Stimulated activated CD8-positive, alpha-beta memory T cell treated with anti-CD3 and anti-CD28 coated beads, Interleukin-4, amount 100 ng/mL, for 1 hour (primary cell): ENCODE measurements at places on chromosomes 11 and 22.

DNA sequence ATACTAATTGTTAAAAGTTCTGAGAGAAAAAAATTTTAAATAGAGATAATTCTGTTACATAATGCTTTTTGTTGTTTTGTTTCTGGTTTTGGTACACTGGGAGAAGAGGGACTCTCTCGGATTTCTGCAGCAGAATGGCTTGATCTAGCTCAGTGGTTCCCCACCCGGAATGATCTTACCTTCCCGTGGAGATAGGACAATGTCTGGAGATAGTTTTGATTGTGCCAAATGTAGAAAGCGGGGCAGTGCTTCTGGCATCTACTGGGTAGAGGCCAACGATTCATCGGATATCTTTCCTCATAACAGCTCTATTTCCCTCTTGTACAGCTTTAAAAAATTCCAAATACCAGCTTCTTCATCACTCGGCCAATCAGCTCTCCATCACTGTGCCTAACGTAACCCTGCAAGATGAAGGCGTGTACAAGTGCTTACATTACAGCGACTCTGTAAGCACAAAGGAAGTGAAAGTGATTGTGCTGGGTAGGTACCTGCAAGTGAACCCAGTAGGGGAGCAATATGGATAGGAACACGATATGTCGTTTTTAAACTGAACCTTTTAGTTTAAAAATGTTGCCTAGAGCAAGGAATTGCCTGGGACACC is 13.2 kb downstream of the CRTAM start:
- no peak for DNase-seq

DNA sequence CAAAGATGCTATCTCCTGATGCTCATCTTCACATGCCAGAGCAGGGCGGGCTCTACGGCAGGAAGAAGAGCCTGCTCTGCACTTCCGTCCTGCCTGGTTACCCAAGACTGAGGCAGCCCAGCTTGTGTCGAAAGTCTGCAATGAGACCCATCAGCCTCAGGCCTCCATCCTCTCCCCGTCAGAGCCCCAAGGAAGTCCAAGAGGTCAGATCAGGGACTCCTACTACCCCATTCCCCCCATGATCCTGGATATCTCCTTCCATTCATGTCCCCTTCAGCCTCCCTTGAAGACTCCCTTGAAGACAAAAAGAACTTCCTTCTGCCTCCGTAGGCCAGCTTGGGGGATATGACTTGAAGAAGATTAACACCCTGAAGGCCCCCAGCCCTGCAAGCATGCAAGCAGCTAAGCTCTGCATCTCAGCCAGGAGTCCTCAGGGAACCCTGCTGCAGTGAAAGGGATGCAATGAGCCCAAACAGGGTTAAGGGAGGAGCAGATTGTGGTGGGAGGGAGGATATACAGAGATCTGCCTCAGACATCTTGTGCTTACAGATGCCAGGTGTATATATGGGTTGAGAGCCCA is 85.6 kb downstream of the TRIM29 start:
- no peak for DNase-seq

DNA sequence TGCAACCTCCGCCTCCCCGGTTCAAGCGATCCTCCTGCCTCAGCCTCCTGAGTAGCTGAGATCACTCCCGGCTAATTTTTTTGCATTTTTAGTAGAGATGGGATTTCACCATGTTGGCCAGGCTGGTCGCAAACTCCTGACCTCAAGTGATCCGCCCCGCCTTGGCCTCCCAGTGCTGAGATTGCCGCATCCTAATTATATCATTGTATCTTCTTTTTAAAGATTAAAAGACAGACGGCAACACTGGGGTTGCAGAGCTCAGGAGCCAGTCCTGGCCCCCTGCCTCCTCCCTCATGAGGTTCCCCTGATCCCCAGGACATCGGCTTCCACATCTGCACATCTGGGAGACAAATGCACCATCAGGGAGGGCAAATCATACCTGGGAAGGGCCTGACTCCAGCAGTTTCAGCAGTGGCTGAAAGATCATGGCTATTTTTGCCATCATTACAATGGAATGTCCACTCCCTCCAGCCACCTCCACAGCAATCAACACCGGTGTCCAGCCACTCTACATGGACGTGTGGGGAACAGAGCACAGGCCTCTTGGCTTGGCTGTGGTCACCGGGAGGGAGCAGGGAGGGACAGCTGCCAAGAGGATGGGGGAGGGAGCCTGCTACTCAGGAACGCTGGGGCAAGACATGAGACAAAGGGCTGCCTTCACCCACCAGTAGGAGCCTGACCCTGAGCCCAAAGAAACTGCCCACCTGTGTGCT is 9.2 kb upstream of the CELSR1 start:
- DNase-seq = no peak

DNA sequence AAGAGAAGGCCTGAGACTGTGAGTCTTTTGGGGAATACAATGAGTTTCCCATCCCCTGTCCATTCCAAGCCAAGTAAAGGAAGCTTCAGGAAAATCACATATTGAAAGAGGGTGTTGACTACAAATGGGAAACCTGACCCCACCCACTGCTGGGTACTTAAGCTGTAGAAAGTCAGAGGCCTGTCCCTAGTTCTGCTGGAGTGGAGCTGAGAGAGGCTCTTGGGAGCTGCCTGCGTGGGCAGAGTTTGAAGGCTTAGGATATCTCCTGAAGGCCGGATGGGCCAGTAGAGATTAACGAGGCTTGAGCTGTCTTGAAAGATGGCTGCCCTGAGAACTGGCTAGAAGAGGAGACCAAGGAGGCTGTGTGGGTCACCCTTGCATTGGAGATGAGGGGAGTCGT is 176.2 kb upstream of the NECTIN1 start:
- DNase-seq = no peak

GRCh38 chr22:47398491-47398890 is 636.0 kb downstream of the TBC1D22A start:
- no peak for DNase-seq

- DNase-seq = no peak
These were observed at the start of gene MS4A14 for GRCh38 chr11:60396382-60396781. Gene MS4A14 (plus strand): TSS chr11:60396459. CDS start chr11:60396579, 120 bp downstream.

DNA sequence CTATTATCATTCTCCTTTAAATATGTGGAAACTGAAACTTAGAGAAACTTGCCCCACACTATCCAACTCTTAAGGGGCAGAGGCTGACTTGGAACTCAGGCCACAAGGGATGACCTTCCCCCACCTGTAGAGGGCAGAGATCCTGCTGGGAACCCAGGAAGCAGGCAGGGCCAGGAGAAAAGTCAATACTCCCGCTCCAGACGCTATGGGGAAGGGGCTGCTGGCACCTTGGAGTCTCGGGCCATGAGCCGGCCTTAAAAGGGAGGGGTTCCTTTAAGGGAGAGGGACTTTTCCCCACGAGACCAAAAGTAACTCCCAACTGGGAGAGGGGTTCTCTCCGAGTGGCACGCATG is 620 bp upstream of the ANO5 start:
- no peak for DNase-seq

- no peak for DNase-seq
These were observed 482.3 kb upstream of the CCDC90B start for GRCh38 chr11:83768489-83768888.

GRCh38 chr22:44403166-44403565 is 90.4 kb upstream of the SHISAL1 start:
- no peak for DNase-seq

GRCh38 chr11:120909676-120910416 is 114.1 kb upstream of the TBCEL start:
- no peak for DNase-seq

DNA sequence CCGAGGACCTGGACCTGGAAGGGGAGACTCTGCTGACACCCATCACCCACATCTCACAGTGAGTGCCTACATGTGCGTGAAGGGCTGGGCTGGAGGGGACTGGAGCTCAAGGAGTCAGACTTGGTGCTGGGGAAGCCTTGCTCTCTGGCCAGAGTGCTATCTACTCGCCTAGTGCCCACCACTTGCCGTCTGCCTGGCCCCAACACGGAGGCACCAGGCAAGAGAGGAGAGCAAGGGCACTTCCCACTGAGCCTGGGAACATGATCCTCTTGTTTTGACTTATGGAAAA is 37.8 kb downstream of the KCNQ1OT1 start:
- no peak for DNase-seq

DNA sequence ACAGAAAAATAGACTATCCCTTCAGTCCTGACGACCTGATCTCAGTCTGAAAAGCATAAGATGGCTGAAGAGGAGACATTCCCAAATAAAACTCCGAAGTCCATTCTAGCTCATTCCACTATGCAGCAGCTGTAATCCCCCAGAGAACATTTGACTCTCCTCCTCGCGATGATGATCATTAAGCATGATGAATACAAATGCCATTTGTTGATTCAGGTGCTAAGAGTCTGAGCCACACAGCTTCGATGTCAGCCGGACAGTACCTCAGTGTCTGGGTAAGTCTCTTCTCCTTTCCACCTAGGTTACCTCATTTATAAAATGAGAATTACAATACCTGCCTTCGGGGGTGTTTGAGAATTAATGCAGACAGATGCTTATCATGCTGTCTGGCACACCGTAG is 94.8 kb downstream of the TENM4 start:
- DNase-seq = no peak

GRCh38 chr11:34595391-34595790 is 25.5 kb upstream of the EHF start:
- no peak for DNase-seq

DNA sequence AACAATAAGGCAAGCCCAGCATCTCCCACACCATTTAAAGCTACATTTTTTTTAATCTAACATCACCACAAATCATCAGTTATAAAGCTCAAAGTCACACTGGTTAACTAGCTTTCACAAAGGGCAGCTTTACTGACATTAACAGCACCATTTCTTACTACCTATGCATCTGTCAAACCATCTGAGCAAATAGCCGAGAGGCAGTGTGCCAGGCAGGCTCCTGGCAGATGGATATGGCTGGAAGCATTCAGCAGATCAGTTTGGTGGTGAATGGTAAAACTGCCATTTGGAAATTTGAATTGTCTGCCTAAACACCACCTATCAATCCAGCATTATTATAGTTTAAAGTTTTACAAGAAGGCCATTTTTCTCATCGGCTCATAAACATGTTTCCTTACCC is 131.2 kb downstream of the TTC28 start:
- no peak for DNase-seq

DNA sequence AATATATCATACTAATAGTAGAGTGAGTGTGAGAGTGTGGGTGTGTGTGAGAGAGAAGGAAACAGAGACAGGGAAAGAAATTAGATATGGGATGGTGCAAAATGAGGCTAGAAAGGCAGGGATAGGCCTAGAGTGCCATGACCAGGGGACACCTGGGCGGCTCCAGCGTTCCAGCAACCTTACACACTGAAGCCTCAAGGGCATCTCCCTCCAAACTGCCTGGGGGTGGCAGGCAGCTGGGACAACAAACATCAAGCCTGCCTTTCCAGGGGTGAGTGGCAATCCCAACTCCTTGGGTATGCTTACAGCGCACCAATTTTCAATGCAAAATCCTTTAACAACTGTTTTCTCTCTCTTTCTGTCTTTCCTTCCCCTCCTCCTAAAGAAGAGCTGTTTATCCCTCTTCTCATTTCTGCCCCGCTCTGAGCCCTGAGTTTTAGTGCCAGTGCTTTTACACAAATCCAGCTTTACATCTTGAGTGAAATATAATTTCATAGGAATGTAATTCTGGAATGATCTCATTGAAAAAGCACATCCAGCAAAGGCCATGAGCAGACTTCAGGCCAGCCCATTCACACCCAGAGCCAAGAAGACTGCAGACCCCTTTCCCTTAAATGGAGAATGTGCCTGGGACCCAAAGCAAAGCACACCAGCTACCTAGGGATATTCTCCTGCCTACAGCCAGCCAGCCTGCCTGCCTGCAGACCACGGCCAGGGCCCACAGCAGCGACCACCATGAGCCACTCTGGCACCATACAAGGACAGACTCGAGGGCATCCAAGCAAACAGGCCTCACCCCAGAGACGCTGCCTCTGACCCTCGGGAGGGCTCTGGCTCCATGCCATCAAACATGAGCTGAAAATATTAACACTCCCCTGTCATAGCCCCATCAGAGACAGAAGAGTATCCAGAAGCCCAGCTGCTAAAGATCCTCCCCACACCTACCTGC is 90.3 kb downstream of the RPL27A start:
- no peak for DNase-seq

- no peak for DNase-seq
These were observed 4.3 kb upstream of the TMPRSS13 start for GRCh38 chr11:117933475-117933874.

GRCh38 chr11:8963569-8964323 is 496 bp downstream of the TMEM9B start:
- peak; percentile 58 for DNase-seq

GRCh38 chr11:131893103-131893890 is 522.9 kb downstream of the NTM start:
- DNase-seq = no peak

- DNase-seq = no peak
These were observed 228.2 kb upstream of the DDI1 start for GRCh38 chr11:103808252-103808651.

GRCh38 chr11:25766332-25767015 is 565.5 kb upstream of the ANO3 start:
- no peak for DNase-seq

- no peak for DNase-seq
These were observed 160.5 kb upstream of the NAV2 start for GRCh38 chr11:19552161-19552560.

DNA sequence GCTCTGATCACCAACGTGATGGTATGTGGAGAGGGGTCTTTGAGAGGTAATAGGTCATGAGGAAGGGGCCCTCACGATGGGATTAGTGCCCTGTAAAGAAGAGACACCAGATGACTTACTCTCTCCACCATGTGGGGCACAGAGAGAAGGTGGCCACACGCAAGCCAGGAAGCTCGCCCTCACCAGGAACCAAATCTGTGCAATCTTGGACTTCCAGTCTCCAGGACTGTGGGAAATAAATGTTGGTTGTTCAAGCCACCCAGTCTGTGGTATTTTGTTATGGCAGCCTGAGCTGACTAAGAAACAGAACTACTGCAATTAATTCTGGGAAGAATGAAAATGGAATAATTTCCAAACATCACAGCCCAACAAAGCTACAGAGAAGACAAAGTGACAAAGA is 117.5 kb downstream of the SNX19 start:
- no peak for DNase-seq

DNA sequence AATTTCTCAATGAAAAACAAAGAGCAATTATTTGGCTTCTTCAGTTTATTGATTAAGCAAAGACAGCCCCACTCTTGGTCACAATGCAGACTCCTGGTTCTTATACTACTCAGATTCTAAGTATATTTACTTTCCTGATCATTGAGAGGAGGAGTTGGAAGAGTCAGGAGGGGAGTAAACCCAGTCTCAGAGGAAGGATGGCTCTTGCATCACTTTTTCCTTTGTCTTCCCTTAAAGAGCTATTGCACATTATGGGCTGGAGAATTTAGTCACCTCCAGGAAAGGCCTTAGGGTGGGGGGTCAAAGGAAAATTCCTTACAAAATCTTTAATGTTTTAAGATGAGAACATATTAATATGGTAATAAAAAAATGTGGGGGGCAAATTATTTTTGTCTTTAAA is 8.1 kb downstream of the SLC17A6 start:
- no peak for DNase-seq
